NCI-H1092 treated with DMSO at 0.1 percent for 48 hours (cell line): ENCODE measurements at places on chromosomes 3 and 15.

- DNase-seq: no peak
Observed at GRCh38 chr3:154235330-154235729, 89.0 kb downstream of the DHX36 start.

- DNase-seq: no peak
Observed at GRCh38 chr15:90816401-90817116, 51.8 kb upstream of the FURIN start.

DNA sequence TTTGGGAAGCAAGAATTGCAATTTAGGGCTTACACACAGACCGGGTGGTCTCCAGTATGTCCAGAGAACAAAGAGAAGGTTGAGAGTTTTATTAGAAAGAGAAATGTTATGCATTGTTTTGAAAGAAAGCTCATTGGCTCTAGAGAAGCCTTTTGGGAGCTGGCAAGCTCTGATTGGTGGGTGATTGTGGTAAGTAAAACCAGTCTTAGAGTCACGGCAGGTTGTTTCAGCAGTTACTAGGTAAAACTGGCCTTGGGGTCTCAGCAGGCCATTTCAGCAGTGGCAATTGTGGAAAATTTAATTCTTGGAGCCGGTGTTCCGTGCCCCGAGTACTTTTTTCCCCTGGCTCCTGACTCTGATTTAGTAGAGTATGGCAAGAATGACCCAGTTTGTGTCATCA lies 78.1 kb downstream of the MRPL46 start:
- no peak for DNase-seq

GRCh38 chr15:77905301-77905920 lies 172.1 kb downstream of the TBC1D2B start:
- no peak for DNase-seq

- DNase-seq: no peak
Observed at GRCh38 chr3:78096488-78097255, 1056.8 kb downstream of the ROBO2 start.

DNA sequence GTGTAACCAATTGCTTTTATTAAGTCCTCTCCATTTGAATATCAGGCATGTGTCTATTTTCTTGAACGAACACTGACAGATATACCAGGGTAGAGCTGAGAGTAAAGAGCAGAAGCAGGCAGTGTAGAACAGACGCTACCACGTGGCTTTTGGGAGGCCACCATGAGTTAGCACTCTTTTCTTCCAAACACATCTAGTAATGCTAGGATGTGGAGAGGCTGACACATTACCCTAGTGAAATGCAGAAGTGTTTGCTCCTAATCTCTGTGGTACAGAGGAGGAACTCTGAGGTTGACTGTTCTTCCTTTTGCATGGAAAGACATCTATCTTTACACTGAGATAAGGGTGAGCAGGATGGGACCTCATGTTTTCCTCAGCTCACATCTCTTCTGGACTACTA lies 216.3 kb downstream of the SATB1 start:
- no peak for DNase-seq

DNA sequence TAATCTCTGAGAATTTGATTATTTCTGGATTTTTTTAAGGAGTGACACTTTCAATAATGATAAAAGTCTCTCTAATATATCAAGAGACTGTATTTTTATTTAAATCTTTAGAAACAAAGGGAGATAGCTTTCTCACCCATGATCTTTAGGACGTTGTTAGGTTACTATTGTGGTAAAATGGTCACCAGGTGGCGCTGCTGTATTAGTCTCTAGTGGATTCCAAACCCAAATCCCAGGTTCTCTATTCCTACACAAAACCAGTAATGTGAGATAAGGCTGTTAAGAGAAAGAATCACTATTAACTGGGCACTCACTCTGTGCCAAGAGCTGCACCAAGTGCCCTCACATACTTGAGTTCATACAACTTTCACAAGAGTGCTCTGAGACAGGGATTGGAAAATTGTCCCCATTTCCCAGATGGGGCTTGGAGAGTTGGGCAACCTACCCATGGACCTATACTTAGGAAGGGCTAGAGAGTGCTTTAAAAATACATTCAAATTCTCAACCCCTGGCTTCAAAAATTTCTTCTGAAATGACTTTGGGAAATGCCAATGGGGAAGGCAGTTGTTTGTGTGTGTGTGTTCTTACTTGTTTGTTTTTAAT lies 593.4 kb upstream of the TGFBR2 start:
- DNase-seq: peak; percentile 42

DNA sequence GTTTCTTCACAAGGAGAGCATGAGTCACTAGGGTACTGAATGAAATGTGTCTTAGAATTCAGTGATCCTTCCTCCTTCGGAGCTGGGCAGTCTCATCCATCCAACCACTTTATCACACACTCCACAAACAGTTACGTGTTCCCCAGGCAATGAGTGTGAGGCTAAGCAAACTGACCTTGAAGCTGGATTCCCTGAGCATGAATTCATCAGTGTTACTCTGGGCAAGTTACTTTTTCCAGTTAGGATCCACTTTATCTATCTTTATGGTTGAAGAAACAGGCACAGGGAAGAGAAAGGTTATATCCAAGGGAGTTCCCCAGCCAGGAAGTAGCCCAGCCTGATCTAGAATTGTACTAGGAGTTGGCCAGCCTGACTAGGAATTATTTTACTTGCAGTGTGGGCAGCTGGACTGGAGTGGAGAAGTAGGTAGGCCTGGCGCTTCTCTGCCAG lies 17.1 kb upstream of the GCNT3 start:
- no peak for DNase-seq

- no peak for DNase-seq
Observed at GRCh38 chr3:52982839-52983238, 63.0 kb downstream of the SFMBT1 start.

DNA sequence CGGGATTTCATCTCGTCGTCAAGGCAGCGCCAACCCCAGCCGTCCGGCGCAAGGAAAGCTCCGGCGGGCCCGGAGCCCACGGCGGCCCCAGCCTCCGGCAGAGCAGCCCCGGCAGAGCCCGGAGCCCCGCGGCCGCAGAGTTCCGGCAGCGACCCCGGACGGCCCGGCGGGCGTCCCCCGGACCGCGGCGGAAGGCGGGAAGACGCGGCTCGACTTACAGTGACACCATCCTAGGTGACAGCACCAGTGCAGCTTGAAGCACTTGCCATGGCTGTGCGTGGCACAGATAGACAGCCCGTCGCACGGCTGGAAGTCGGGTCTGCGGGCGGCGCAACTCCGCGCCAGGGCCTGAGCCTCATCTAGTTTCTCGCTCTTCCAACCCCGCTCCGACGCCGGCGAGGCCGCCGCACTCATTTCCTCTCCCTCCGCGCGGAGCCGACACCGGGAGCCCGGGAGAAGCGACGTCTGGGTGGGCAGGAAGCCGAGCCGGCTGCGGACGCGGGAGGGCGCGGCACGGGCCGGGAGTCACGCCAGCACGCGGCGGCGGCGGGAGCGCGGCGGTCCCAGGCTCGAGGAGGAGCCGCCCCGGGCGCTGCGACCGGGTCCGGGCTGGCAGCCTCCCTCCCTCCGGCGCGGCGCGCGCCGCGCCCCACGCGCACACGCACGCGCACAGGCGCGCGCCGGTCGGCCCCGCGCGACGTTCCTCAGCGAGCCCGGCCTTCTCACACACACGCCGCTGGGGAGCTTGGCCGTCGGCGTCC lies at the start of gene C3orf70:
TSS of gene C3orf70 (minus strand) at position 651 of the 761 bp plus-strand sequence. CDS start at position 414, 237 bp downstream.
- DNase-seq: peak; percentile 58

DNA sequence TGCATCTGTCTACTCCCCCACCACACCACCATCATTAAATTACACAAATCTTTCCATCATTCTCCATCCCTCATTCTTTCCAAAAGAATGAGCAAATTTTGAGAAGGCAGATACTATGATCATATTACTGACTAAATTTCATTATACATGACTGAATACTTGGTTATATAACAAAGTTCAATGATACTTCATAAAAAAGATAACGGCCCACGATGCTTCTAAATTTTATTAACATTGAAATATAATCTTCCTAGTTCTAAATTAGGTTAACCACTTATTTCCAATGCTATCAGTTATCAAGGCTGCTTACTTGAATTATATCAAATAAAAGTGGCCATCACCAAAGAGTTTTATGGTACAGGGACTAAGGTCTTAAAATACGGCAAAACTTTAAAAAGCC lies 13.5 kb downstream of the HERC1 start:
- DNase-seq: no peak

- no peak for DNase-seq
Observed at GRCh38 chr3:129911261-129911861, 17.9 kb upstream of the TMCC1 start.

DNA sequence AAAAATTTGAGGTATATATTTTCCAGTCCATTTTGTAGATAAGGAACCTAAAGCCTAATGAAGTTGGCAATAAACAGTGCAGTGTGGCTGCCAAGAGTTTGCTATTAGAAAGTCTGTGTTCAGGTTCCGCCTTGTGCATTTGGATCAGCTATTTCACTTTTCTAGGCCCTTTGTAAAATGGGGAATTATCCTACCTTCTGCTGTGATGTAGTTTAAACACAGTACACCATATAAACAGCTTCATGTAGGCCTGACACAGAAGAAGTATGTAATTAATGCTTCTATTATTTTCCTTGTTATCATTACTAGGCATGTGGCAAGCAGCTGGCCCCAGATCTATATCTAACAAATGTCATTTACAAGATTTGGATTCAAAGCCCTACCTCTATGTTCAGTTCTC lies 456.3 kb downstream of the GABRG3 start:
- peak; percentile 42 for DNase-seq

DNA sequence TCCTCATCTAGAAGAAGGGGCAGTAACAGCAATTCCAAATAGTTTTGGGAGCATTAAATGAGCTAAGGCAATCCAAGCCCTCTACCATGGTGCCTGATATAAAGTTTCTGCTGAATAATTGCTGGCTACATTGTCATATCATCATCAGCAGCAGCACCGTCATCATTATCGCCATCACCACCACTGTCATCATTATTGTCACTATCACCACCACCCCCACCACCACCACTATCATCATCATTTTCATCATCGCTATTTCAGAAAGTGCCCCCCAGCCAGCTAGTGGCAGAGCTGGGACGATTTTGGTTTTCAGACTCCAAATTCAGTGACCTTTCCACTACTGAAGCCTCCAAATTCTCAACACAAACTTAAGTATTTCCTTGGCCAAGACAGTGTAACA lies 15.0 kb downstream of the XCR1 start:
- DNase-seq: no peak

GRCh38 chr3:182941719-182942118 lies 38.6 kb downstream of the DCUN1D1 start:
- DNase-seq: no peak

- DNase-seq: no peak
Observed at GRCh38 chr3:188507244-188507720, 353.3 kb downstream of the LPP start.

DNA sequence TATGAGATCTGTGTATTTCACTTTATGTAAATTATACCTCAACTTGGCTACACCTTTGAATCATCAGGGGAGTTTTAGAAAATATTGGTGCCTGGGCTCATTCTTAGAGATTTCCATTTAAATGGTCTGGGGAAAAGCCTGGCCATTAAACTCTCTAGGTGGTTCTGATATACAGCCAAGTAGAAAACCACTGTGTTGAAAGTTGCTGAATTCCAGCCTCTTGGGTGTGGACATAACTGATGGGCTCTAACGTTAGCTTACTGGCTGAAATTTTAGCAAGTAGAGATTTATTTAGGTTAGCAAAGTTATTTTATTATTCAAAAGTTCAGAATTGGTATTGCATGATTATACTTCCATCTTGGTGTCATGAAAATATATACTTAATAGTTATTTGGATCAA lies 84.1 kb downstream of the ATG7 start:
- no peak for DNase-seq

GRCh38 chr3:99856437-99857220 lies 39.0 kb downstream of the CMSS1 start:
- no peak for DNase-seq

DNA sequence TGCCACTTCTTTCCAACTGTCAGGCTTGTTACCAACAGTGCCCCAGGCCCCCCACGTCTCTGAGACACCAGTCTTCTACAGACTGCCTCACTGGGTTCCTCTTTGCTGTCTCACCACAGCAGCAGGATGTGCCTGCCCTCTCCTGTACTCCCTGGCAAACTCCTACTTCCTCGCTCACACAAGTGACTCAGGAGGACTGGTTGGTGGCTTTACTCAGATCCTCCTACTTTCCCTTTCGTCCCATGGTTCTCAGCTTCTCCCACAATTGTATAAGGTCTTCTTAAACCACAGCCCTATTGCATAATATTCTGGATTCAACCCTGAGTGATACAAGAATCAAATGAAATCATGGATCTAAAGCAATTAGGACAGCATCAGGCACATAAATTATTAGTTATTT lies 246.6 kb upstream of the PROK2 start:
- no peak for DNase-seq

GRCh38 chr3:103295974-103296570 lies 861.3 kb downstream of the ZPLD1 start:
- peak; percentile 1 for DNase-seq

- no peak for DNase-seq
Observed at GRCh38 chr15:70523192-70523591, 240.2 kb downstream of the UACA start.

- no peak for DNase-seq
Observed at GRCh38 chr15:80162059-80162554, 9.3 kb downstream of the FAH start.

- no peak for DNase-seq
Observed at GRCh38 chr15:70291305-70292075, 193.8 kb upstream of the TLE3 start.

DNA sequence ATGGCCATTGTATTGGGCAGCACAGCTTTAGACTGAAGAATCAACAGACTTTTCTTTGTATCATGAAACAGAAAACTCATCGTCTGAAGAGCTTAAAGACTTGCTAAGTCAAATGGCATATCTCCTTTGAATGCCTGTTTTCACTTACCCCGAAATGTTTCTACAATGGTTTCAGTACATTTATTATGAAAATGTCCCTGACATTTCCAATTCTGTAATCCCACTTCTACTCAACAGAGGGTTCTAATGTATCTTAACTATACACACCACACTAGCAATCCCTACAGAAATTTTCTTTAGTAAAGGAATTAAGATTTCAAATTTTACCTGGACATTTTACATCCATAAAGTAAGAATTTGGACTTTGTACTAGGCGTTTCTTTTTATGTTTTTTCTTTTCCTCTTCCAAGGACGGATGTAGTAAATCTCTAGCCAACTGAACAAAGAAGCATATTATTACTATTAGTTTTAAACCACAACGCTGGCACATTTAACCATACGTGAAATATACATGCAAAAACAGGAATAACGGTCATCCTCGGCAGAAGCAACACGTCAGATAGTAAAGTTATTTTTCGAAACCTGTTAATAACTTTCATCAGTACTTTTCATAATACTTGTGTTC lies 1.1 kb downstream of the RPS27L start:
- DNase-seq: no peak
